ENCODE measurements at places on chromosomes 2 and 18.

DNA sequence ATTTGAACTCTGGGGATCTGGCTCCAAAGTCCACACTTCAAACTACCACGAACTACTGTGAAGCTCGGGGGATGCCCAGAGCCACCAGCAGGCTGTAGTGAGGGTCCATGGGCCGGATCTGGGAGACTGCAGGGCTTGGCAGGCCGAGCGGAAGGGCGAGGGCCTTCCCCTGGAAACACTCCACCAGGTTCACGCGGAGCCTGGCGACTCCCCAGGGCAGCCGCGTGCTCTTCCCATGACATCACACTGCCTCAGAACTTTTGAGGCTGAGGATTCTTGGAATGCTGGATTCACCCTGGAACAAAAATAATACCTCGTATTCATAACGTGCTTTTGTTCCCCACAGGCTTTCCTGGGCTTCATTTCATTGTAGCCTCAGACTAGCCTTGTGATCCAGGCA, 201.0 kb downstream of the SMAD7 start:
- DNase-seq, result no peak

- DNase-seq, result no peak
Observed at GRCh38 chr2:224709301-224709700, 6.9 kb downstream of the CCDC195 start.

GRCh38 chr2:145743011-145743410, 1223.1 kb upstream of the ZEB2 start:
- DNase-seq, result no peak

DNA sequence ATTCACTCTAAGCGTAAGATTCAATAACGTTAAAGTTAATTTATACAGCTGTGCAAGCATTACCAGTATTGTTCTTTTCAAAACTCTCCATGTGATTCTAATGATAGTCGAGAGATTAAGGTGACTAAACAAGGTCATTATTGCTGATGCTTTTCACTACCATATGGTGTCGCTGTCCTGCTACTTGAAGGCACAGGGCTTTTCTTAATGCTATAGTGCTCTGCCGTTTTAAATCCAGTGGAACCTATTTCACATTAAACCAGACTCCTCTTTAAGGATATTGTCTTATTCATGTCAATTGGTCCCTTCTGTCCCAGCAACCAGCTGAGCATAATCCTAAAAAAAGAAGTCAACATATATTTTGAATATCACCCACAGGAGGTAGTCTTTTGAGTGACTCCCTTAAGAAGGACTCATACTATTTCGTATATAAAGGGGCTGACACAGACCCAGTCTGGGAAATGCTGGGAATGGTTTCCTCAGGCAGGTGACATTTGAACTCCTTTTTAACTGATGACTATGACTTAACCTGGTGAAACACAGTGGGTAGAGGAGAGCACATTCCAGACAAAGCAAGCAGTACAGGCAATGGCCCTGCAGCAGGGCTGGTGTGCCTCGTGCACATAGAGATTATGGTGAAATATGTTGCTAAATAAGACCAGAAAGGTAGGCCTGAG, 53.9 kb upstream of the CYTIP start:
- DNase-seq, result no peak

DNA sequence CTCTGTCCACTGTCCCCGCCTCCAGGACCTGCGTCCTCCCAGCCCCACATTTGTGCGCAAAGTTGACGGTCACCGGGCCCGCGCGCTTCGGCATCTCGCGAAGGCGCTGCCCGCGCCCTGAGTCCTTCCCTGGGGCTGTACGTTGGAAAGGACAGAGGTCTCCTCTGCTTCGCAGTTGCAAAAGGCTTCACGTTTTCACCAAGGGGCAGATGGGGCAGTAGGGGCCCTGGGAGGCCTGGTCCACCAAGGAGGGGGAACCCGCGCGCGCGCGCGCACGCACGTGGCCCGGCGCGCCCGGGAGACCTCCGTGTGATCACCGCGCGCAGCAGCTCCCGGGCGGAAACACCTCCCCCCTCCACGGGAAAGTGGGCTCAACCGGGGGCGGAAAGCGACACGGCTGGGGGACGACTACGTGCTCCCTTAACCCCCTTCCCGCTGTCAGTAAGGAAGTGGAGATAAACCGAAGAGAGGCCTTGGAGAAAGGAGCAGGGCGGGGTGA, 21.9 kb downstream of the TEX44 start:
- DNase-seq, result no peak

DNA sequence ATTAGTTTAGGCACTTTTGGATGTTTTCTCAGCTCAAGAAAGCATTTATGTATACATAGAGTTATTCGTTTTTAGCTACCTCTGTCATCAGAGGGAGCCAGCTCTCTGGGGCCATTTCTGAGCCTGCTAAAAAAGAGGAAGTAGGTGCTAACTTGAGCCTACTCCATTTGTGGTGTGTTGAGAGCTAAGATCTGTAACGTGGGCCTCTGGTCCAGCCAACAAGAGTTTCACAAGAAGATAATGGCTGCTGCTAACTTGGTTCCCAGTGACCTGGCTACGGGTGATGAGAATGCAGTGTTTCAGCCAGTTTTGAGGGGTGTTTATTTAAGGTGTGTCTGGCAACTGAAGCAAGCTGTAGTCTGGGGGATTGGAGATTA, 182.5 kb downstream of the PRKCE start:
- no peak for DNase-seq

DNA sequence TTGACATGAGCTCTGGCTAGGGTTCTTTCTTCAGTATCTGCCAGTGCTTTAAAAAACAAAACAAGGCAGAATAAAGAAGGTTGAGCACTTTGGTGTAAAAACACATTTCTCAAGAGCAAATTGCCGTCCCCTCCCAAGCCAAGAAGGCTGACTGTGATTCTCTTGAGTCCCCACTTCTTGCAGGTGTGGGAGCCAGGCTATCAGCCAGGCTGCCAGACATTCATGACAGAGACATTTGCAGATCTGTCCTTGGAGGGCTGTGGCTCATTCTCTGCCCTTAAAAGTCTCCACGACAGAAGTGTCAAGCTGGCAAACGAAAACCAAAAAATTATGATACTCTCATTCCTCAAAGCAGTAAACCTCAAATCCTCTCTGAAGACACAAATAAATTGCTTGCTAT, 749.3 kb upstream of the HS6ST1 start:
- DNase-seq, result no peak

DNA sequence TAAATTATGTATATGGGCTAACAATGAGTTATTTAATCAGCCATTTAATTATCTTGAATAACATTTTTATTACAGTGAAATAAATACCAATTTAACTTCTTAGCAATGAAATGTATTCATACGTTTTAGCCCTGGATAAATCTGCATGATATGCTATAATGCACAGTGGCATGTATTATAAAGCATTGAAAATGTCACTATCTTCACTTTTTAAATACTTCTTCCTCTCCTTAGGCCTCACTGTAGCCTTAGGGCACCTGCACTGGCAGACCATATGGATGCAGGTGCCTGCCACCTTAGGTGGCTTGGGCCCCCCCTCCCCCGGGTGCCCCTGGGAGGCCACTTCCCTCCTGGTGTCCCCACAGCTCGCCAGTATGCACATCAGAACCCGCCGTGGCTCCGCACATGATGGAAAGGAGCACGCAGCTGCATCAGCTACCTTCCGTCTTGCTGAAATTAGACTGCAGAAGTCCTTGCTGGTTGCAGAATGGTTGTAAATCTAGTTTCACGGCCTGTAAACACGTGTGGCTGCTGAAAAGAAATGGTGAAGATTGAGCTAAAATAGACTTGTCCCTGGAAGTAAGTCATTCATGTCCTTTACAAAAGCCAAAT, 56.7 kb downstream of the ADI1 start:
- no peak for DNase-seq

Measured in T-helper 22 cell (primary cell).